Bronchus fibroblast of lung (primary cell): ENCODE measurements at places on chromosomes 12 and 14. TPM values are rescaled to one million over a fixed set of nuclear protein-coding genes. Genes with fewer than 3 reads are reported as not detected.

SLC6A12 gene
- total RNA-seq = not detected in 2 replicates

FIGNL2 gene
- total RNA-seq = under 0.01 TPM in 2 replicates

PRDM4 gene
- total RNA-seq = 17.8 and 18.4 TPM in 2 replicates

FSCB gene
- not detected in 2 replicates for total RNA-seq

LRTM2 gene
- not detected in 2 replicates for total RNA-seq

KRT2 gene
- not detected in 2 replicates for total RNA-seq

SMCO2 gene
- not detected in 2 replicates for total RNA-seq

TAC3 gene
- 0.34 TPM in 1 of 2 replicates, not detected in the other for total RNA-seq

AMHR2 gene
- not detected in 2 replicates for total RNA-seq

DEPDC4 gene
- 1.5 and 1.9 TPM in 2 replicates for total RNA-seq

POTEM gene
- not detected in 2 replicates for total RNA-seq

CMA1 gene
- not detected in 2 replicates for total RNA-seq

MSRB3 gene
- total RNA-seq = 14.9 and 17.8 TPM in 2 replicates

CCDC184 gene
- 0.34 and 0.45 TPM in 2 replicates for total RNA-seq

CPNE8 gene
- under 0.01 and 0.17 TPM in 2 replicates for total RNA-seq

KRT5 gene
- 0.17 TPM in 1 of 2 replicates, not detected in the other for total RNA-seq

MORN3 gene
- under 0.01 and 0.59 TPM in 2 replicates for total RNA-seq

CD63 gene
- 823 and 907 TPM in 2 replicates for total RNA-seq

FBLN5 gene
- total RNA-seq = 138 and 153 TPM in 2 replicates

NANOG gene
- total RNA-seq = under 0.01 TPM in 1 of 2 replicates, not detected in the other

OLR1 gene
- total RNA-seq = 1.0 and 1.8 TPM in 2 replicates

SCNN1A gene
- total RNA-seq = 0.67 and 1.0 TPM in 2 replicates

TAS2R42 gene
- not detected in 2 replicates for total RNA-seq

MGP gene
- total RNA-seq = 0.17 and 0.30 TPM in 2 replicates

E2F7 gene
- total RNA-seq = 8.9 and 12.1 TPM in 2 replicates

SMIM41 gene
- total RNA-seq = 0.17 TPM in 1 of 2 replicates, not detected in the other

SIX6 gene
- total RNA-seq = not detected in 2 replicates

SART3 gene
- total RNA-seq = 27.5 and 34.8 TPM in 2 replicates

DBX2 gene
- not detected in 2 replicates for total RNA-seq

FGD4 gene
- 6.8 and 10.1 TPM in 2 replicates for total RNA-seq

SERPINA5 gene
- under 0.01 and 0.15 TPM in 2 replicates for total RNA-seq

FGF6 gene
- not detected in 2 replicates for total RNA-seq

UBE3B gene
- total RNA-seq = 47.4 and 53.1 TPM in 2 replicates

TMPRSS12 gene
- not detected in 2 replicates for total RNA-seq

DNAI7 gene
- total RNA-seq = 0.15 and 0.17 TPM in 2 replicates

SVOP gene
- not detected in 2 replicates for total RNA-seq

KCNK13 gene
- not detected in 2 replicates for total RNA-seq
